Stimulated activated CD8-positive, alpha-beta memory T cell treated with anti-CD3 and anti-CD28 coated beads, Interleukin-7, amount 100 ng/mL, for 24 hours (primary cell): ENCODE measurements at places on chromosomes 1 and 21.

DNA sequence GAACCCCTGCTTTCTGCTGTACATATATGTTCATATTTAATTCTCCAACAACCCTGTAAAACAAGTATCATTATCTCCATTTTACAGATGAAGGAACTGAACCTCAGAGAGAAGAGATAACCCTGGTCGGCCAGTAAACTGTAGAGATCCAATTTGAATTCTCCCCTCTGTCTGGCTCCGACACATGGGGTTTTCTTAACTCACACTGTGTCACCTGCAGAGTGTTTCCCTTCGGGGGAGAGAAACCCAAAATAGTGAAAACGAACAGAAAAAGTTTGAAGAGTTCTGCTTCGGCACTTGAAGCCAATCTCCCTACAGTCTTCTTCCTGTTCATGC lies 17.4 kb upstream of the BCAR3 start:
- DNase-seq, result no peak

GRCh38 chr1:204142032-204142974 lies 9.5 kb downstream of the ETNK2 start:
- no peak for DNase-seq

DNA sequence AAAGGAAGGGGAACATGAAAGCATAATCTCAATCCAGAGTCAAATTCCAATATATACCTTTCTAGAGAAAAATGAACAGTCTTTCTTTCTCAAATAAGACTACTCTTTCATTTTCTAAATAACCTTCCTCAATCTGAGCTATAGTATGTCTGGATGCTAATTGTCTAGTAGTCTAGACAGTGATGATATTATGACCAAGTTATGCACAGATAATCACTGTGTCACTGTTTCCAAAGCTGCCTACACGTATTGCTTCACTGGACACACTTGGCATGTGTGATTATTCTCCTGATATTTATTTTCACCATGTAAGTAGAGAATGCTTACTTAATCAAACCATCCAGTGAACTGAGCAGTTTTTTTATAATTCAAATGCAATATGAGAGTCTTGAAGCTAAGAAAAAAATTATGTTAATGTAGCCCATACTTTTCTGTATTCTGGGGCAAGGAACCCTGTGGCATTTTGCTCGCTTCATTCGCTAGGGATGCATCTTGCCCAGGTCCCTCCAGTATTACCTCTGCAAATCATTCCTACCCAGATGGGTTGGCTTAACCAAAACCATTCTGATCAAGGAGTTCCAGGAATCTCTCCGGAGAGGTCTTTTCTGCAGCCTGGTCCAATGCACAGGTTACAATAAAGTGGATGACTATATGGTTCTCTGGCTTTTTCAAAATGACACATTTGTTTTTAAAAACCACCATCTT lies 303.1 kb upstream of the RUNX1 start:
- DNase-seq, result no peak

GRCh38 chr1:181134543-181135436 lies 46.3 kb downstream of the IER5 start:
- DNase-seq, result no peak

DNA sequence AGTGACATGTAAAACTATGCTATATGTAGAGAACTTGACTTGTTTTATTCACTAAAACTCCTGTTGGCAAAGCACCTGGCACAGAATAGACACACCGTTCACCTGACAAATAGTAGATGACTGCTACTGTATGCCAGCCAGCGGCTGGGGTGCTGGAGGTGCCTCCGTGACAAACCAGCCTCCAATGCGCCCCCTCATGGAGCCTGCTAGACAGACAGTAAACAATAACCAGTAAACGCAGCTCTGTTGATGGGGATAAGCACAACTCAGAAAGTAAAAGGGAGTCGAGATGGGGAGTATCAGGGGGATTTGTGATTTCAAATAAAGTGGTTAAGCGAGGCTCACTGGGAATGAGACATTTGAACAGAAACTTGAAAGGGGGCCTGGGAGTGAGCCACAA lies 107.2 kb downstream of the PRDM2 start:
- DNase-seq, result no peak

GRCh38 chr1:5951846-5952410 lies 40.3 kb downstream of the NPHP4 start:
- DNase-seq, result no peak

DNA sequence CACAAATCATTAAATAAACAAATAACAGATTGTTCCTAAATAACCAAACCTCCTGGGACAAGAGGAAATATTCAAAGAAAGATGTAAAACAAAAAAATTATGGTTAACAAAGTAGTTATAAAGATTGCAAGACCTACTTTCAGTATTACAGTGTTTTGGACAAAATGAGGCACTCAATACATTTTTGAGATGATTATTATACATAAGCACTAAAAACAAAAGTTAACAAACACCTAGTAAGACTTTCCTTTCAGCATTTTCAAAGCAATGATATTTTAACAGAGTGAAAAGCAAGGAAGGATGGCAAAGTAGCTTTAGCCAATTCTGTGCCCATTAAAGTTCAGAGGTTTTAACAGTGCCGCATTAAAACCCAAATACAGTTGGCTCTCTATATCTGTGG lies 17.2 kb downstream of the OMA1 start:
- DNase-seq, result no peak

DNA sequence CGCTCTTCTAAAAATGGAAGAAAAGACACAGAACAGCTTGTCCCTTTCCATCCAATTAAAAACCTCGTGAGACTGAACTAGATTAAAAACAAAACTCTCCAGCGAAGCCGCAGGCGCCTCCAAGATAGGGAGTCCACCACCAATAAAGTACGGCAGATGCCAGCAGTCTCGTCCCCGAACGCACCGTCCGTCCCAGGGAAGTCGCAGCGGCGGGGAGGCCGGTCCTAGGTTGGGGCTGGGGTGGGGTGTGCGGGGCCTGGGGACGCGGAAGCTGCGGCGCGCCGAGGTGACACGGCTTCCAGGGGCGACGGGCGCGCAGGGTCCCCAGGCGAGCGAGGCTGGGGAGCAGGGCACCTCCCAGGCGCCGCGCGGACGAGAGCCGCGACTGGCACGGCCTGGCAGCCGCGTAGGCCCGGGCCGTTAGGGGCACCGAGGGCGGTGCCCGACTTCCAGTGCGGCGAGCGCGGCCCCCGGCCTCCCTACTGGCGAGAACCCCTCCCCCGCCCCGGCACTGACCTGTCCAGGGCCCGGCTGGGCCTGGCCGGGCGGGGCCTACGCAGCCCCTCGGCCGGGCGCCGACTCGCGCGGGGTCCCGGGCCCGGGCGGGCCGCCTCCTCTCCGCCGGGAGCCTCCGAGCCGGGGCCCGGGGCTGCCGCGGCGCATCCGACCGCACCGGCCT lies 28.3 kb upstream of the A3GALT2 start:
- DNase-seq, result no peak

DNA sequence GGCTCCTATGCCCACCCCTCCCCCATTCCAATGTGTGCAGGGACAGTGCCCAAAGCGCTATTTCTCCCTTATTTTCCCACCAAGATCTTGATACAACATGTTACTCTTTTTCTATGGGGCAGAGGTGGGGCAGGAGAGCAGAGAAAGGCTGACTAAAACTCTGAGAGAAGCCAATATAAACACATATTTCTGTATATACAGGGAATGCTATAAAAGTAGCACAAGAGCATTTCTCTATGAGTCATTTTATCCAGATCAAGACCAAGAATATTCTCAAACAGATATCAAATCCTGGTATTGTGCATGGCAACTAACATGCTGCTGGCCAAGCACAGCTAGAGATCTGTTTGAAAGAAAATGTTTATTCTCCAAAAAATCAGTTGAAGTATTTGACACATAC lies 7.3 kb downstream of the WDR26 start:
- no peak for DNase-seq

- no peak for DNase-seq
These were observed 202.5 kb downstream of the C1orf94 start for GRCh38 chr1:34378968-34379856.

- DNase-seq, result no peak
These were observed 20.0 kb upstream of the FCER1A start for GRCh38 chr1:159282118-159282517.

DNA sequence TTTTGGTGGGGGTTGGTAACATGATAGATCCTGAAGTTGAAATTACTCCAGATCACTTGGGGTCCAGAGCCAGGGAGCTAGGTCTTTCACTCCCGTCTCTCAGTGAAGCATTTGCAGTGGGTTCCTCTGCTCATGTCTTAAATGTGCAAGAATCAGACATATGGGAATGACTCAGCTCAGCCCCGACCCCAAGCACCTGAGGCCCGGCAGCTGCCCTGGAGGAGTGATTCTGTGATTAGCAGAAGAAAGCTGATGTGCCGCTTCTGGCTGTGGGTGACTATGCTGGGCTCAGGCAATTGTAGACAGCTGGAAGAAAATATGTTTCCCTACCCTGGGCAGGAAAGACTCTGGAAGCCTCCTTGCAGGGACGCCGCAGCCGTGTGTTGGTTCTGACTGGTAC lies 601.7 kb downstream of the NPHP4 start:
- no peak for DNase-seq

DNA sequence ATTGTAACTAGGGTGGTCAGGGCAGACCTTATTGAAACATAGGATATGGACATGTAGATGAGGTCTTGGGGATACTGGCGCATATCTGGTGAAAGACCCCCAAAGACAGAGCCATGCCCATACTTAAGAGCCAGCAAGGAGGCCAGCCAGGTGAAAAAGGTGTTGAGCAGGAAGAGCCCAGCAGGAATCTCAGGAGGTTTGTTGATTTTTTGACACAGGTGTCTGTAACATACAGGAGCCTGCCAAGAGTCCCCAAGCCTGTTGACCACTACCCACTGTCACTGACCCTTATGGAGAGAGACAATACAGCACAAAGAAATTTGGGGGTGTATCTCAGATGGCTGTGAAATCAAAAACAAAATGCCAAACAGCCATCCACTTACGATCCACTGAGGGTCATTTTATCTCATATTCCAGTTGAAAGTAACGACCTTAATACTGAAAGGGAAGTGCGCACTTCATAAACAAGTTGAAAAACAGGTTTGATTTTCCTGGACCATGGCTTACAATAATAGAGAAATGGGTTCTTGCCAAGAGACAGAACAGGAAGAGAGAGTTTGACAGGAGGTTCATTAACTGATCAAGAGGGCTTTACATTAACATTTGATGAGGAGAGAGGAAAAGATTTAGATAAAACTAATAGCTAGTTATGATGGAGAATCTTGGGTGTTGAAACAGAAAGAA lies 163.6 kb downstream of the GLUL start:
- DNase-seq, result no peak
